Stimulated activated CD8-positive, alpha-beta memory T cell treated with anti-CD3 and anti-CD28 coated beads, Interleukin-15, amount 100 ng/mL, for 4 hours (primary cell): ENCODE measurements at places on chromosomes 3 and 15.

DNA sequence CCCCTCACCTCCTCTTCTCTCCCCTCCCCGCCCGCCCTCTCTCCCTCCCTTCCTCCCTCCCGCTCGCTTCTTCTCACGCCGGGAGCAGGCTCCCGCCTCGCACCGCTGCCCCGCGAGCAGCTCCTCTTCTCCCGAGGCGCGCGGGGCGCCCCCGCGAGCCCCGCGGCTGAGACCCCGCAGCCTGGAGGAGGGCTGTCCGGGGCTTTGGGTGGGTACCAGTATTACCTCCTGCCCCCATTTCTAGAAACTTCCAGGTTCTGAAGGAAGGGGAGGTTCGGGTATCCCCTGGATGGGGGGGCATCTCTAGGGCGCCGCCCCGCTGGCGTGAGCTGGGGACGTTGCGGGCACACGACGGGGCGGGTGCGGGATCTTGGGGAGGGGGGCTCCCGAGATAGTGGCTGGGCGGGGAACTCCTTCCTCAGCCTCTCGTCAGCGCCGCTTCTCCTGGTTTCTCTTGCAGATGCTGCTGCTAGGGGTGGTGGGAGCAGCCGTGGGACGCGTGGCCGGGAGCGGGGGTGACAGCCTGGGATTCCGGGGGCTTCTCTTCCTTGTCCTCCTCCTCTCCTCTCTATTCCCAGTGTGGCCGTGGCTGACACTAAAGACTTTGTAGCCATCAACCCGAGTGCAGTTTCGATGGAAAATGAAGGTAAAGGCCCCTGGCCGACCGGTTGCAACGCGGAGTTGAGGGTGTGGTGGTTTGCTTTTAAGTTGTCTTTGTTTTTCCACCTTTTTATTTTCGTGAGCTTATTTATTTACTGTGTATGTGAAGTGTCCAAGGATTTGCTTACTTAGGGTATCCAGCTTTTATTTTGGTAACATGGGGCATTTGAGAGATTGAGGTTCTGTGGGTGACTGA is 474 bp downstream of the ATP2C1 start:
- peak; percentile 2 for DNase-seq

GRCh38 chr3:139937674-139938279 is 2.8 kb downstream of the CLSTN2 start:
- DNase-seq: no peak

DNA sequence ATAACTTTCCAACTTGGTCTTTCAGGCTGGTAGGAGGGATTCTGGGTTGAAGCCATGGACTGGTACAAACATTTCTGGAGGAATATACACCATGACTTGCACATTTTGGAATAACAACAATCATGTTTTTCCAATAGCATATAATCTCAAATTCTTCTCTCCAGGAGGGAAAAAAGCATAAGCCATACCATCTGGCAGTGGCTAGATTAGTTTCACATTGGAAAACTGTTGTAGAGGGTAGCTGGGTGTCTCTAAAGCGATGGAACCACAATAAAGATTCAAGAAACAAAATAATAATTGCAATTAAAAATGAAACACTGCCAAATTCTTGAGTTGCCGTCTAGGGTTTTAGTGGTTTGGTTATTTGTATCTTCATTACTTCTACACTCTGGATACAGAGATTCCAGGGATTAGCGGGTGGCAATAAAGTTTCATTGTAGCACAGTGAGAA is 278.5 kb upstream of the RASGRP1 start:
- no peak for DNase-seq

DNA sequence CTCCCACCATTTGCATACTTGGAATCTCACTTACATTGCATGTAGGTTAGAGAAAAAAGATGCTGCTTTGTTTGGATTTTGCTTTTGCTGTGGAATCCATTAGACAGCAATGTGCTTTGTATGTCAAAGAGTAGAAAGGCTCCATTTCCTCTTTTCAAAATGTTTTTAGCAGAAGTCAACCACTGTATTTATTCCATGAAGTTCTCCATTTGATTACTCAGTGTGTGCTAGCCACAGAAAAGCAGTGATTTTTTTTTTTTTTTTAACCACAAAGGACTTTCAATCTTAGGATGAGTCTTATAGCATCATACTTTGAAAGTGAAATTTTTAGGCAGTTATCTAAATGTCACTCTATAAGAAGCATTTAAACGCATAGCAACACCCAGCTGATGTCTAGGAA is 285.0 kb upstream of the ADAMTS9 start:
- no peak for DNase-seq

- no peak for DNase-seq
Observed at GRCh38 chr3:52054661-52055511, 1.5 kb downstream of the DUSP7 start.

GRCh38 chr3:67334588-67334987 is 319.8 kb downstream of the SUCLG2 start:
- no peak for DNase-seq

DNA sequence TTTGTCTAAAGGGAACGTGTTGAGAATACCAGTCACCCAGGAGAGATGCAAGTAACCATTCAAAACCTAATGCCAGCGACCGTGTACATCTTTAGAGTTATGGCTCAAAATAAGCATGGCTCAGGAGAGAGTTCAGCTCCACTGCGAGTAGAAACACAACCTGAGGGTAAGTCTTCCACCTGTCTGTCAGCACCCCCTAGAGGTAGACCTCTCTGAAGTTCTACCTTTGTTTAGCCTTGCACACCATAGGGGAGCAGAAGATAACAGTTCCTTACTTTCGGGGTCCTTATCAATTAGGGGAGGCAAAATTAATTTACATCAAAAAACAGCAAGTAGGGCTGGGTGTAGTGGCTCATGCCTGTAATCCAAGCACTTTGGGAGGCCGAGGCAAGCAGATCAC is 124.4 kb downstream of the HCN4 start:
- DNase-seq: no peak

GRCh38 chr3:5458526-5458925 is 271.0 kb downstream of the EDEM1 start:
- no peak for DNase-seq

GRCh38 chr15:90079619-90080457 is 22.4 kb downstream of the IDH2 start:
- no peak for DNase-seq

- no peak for DNase-seq
Observed at GRCh38 chr3:185342459-185343174, 20.3 kb upstream of the MAP3K13 start.

DNA sequence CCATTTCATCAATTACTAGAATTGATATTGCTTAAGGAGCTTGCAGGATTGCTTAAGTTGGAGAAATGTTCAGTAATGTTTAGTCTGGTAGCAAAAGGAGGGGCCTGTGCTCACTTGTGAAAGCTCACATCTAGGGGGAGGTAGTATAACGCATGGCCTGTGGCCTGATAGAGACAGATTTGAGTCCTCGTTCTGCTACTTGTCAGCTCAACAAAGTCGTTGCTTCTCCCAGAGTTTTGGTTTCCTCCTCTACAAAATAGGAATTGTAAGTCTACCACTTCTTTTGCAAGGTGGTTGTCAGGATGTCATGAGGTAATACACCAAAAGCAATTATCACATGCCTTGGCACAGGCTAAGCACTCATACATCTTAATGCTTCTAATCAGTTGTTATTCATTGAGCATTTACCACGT is 1.3 kb downstream of the ST3GAL6 start:
- no peak for DNase-seq

GRCh38 chr3:17823816-17824215 is 81.4 kb upstream of the TBC1D5 start:
- no peak for DNase-seq

- no peak for DNase-seq
Observed at GRCh38 chr3:195812366-195812765, 637 bp upstream of the MUC4 start.

- no peak for DNase-seq
Observed at GRCh38 chr3:58237941-58238681, 519 bp downstream of the ABHD6 start.

DNA sequence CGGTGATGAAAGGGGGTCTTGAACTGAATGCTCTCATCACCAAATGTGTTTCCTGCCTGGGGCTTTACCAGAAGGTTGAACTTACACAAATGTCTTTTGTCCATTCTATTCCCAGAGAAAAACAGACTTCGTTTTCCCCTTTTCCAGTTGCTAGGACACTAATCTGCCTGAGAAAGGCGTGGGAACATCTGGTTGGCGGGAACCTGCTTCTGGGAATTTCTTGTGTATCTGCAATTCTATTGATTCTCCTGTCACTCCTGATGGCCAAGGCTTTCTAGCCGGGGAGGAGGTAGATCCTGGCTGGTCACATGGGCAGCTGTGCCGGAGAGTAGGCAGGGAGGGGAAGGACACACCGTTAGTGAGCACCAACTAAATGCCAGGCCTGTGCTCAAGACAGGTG is 31.1 kb upstream of the CCDC174 start:
- no peak for DNase-seq

DNA sequence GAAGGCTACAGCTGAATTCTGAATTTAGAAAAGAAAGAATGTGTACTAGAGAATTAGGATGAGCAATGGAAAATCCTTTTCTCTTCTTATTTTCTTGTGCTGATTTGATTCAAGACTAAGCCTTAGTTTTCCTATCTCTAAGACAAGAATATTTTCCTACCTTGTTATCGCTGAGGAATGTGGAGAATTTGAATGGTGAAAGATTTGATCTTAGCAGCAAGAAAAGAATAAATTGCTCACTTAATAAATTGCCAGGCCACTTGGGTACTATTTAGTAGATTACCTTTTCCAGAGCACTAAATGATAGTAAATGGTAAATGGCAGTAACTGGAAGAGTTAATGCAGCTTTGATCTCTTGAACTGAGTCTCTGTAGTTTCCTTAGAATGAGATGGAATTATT is 145.7 kb upstream of the MEIS2 start:
- DNase-seq: no peak

- DNase-seq: no peak
Observed at GRCh38 chr3:170517242-170517945, 68.5 kb downstream of the SLC7A14 start.

DNA sequence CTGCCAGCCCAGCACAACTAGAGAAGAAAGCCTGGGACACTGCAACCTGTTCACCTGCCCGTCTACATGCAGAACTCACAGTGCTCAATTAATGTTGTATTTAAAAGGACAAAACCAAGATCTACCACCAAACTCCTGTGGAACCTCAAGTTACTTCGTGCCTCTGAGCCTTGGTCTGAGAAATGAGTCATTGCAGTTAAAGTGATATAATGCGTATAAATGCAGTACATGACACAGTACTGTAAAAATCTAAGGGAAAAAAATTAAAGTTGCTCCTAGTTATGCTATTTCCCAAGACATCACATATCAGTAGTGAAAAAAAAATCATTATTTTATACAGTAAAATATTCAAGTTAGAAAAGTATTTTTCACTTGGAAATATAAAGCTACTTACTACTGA is 138.9 kb downstream of the ZIC4 start:
- DNase-seq: no peak

- no peak for DNase-seq
Observed at GRCh38 chr3:63450023-63450422, 171.9 kb downstream of the SYNPR start.

DNA sequence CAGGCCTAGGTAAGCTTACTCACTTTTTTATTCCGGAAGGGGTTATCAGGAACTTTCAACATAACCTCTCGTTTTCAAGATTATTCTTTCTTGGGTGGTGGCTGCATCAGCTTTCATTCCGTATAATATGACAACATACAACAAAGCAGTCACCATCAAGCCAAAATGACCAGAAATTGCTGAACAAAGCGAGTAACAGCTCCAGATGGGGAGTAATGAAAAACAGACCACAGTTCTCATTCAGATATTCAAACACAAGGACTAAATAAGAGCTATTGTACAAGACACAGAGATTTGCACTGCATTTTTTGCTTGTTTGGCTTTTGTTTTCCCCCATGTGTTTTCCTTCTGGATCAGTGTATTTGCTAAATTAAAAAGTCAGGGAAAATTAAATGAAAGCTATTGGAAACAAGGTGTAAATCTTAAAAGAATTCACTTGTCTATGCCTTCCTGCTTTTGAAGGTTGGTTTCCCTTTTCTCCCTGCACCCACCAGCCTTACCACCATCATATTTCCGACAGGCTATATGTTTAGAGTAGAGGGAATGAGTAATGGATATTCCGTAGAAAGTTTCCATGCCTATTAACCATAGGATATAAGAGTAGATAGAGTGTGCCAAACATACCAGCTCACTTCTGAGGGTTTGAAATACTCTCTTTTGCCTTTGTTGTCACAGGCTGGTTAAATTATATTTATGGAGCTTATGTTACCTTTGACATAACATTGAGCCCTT is 213.6 kb downstream of the RBMS3 start:
- no peak for DNase-seq

GRCh38 chr3:113948015-113948917 is 453 bp downstream of the ZDHHC23 start:
- DNase-seq: no peak

DNA sequence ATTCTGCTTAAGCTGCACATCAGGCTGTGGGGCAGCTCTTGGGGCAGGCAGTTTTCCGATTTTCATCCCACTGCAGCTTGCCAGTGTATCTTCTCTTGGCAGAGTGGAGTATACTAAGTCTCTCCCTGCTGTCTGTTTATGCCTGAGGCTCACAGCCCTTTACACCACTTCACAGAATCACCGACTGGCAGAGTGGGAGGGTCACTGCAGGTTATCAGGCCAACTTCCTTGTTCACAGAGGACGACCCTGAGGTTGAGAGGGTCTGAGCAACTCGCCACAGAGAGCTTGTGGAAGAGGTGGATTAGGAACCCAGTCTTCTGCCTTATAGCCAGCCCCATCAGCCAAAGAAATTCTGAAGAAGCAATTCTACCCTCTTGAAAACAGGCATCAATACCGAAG is 30.9 kb downstream of the KIF9 start:
- no peak for DNase-seq

GRCh38 chr15:69035205-69035917 is 20.9 kb downstream of the NOX5 start:
- no peak for DNase-seq

- no peak for DNase-seq
Observed at GRCh38 chr15:73932381-73933191, 6.3 kb downstream of the LOXL1 start.

- no peak for DNase-seq
Observed at GRCh38 chr3:15289661-15290060, 42.7 kb downstream of the SH3BP5 start.

- DNase-seq: no peak
Observed at GRCh38 chr3:181999314-181999713, 287.6 kb downstream of the SOX2 start.

- no peak for DNase-seq
Observed at GRCh38 chr3:75235631-75236030, 428.5 kb upstream of the FRG2C start.

DNA sequence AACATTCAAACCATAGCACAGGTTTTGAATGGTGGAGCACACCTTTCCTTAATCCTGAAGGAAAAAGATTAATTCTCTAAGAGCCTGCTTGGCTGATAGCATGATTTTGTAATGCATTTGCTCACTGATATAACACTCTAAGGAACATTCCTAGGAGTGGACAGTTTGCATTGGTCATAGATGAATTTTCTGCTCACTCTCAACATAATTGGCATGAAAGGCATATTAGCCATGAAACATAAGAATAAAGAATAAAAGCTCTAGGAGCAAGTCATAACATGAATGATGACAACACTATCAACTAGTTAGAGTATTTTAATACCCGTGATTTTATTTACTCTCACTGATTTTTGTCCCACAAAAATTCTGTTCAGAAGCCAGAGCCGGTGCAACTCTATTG is 34.3 kb upstream of the LRTM1 start:
- no peak for DNase-seq

GRCh38 chr3:184237807-184238206 is 8.4 kb downstream of the VWA5B2 start:
- DNase-seq: no peak

GRCh38 chr3:36890261-36890660 is 54.6 kb downstream of the TRANK1 start:
- DNase-seq: no peak
